ENCODE measurements at places on chromosomes 11 and 22. TPM values are rescaled to one million over a fixed set of nuclear protein-coding genes. Genes with fewer than 3 reads are reported as not detected.

OR51B6 gene
- total RNA-seq, result not detected

E2F8 gene
- total RNA-seq, result 0.53 TPM

VSIG10L2 gene
- total RNA-seq, result not detected

SCARF2 gene
- total RNA-seq, result 17.4 TPM

ZNF280B gene
- total RNA-seq, result 2.5 TPM

EML3 gene
- 83.2 TPM for total RNA-seq

NLRP14 gene
- total RNA-seq, result not detected

PGR gene
- total RNA-seq, result not detected

GAB2 gene
- 33.2 TPM for total RNA-seq

CATSPERZ gene
- not detected for total RNA-seq

ENTHD1 gene
- not detected for total RNA-seq

STIM1 gene
- 24.1 TPM for total RNA-seq

RGL4 gene
- total RNA-seq, result not detected

OR6T1 gene
- total RNA-seq, result not detected

RBFOX2 gene
- 121 TPM for total RNA-seq
